ENCODE measurements at places on chromosomes 6 and 20.

GRCh38 chr6:139569566-139569965 is 195.1 kb upstream of the CITED2 start:
- DNase-seq: no peak

DNA sequence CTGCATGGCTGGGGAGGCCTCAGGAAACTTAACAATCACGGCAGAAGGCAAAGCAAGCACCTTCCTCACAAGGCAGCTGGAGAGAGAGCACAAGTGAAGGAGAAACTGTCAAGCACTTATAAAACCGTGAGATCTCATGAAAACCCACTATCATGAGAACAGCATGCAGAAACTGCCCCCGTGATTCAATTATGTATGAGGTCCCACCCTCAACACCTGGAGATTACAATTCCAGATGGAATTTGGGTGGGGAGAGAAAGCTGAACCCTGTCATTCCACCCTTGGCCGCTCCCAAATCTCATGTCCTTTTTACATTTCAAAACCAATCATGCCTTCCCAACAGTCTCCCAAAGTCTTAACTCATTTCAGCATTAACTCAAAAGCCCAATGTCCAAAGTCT is 107.2 kb upstream of the ECI2 start:
- no peak for DNase-seq

DNA sequence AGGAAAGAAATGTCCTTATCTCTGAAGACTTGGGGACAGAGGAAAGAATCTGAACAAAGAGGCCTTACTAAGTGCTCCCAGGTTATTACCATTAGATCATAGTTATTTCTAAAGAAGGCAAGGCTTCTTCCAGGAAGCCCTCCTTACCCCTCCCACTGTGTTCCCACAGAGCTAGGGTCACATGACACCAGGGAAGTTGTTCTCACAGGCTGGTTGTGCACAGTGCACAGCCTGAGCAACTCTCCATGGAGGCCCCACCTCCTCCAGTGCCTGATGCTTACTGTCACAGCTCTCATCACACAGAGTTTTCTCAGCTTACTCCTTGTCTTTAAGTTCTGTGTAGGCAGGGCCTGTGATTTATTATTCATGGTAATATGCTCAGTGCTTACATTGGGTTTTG is 68.9 kb upstream of the SCGN start:
- no peak for DNase-seq

DNA sequence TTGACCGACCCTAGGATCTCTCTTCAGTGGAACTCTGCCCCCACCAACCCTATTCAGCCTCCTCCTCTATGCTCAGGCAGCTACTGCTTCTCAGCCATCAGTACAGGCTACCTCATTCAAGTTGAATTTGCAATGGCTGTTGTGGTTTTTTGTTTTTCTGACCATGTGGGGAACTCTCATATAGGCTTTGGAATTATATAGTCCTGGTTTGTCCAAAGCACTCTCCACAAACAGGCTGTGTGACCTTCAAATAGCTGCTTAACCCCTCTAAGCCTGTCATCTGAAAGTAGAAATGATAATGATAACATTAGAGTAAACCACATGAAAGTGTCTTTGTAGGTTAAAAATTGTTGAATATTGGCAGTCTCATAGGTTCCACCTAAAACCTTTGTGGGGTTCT is 80.3 kb downstream of the UNC5CL start:
- no peak for DNase-seq

GRCh38 chr20:58076405-58076804 is 152.0 kb downstream of the ANKRD60 start:
- DNase-seq: no peak

DNA sequence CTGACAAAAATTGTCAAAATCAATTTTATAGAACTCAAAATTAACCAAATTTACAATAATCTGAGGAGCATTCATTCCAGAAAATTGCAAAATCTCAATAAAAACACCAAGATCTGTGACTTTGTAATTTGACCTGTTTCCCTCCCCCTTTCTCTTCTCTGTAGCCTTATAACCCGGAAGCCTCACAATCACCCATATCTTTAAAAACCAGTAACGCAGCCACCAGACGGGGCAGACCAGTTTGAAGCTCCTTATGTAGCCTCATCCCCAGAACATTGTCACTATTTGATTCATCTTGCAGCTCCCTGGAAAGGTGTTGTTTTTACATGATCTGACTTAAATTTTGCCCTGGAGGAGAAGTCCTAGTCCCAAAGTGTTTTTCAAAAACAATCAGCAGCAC is 27.5 kb upstream of the TGM6 start:
- DNase-seq: no peak

GRCh38 chr6:1797801-1798200 is 188.1 kb downstream of the FOXC1 start:
- DNase-seq: no peak

DNA sequence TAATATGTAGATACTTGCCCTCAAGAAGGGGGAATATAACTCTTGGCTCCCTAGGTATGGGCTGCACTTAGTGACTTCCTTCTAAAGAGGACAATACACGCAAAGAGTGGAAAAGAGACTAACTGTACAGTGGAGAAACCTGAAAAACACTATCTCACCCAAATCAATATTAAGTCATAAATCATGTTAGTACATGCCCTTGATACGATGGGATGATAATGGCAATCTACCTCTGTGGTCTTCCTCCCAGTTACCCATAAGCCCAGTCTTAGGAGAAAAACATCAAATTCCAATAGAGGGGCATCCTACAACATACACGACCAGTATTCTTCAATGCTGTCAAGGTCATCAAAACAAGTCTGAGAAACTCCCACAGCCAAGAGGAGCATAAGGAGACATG is 1.3 kb downstream of the TRIM26 start:
- DNase-seq: no peak

DNA sequence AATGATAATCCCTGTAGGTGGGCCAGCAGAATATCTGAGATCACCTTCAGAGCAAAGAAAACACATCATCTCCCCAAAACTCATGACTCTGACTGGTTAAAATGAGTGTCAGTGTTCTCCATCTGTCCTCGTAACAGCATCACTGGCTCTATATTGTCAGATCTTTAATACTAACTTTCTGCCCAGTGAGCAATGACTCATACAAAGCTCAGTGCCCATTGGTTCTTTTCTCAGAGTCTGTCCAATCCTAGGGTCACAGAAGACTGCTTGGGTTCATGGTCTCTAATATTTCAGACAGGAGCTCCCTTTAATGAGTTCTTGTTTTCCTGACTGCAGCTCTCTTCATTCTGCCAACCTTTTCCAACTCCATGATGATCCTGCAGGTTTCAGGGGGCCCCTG is 36.4 kb downstream of the HLA-DPB1 start:
- DNase-seq: no peak

GRCh38 chr20:20443504-20443903 is 75.6 kb downstream of the INSM1 start:
- DNase-seq: no peak

- DNase-seq: no peak
Observed at GRCh38 chr6:108323710-108324466, 29.0 kb downstream of the AFG1L start.
